ENCODE measurements at places on chromosomes 3 and 15. TPM values are rescaled to one million over a fixed set of nuclear protein-coding genes. Genes with fewer than 3 reads are reported as not detected.

The MED12L gene
- total RNA-seq, result 24.0 TPM

The CCDC39 gene
- total RNA-seq, result 0.34 TPM

DNA sequence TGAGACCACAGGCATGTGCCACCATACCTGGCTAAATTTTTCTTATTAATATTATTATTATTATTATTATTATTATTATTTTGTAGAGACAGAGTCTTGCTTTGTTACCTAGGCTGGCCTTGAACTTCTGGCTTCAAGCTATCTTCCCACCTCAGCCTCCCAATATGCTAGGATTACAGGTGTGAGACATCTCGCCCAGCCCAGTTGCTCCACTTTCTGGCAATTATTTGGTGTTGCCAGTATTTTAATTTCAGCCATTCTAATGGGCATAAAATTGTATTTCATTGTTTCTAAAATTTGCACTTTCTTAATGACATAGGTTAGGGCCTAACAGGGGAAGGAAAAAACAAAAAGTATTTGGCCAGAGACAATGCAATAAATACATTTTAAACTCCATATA lies 1217.6 kb upstream of the ALCAM start:
- no peak for DNase-seq

- DNase-seq, result no peak
Measured at GRCh38 chr3:32430900-32431299, 39.2 kb downstream of the CMTM7 start.

DNA sequence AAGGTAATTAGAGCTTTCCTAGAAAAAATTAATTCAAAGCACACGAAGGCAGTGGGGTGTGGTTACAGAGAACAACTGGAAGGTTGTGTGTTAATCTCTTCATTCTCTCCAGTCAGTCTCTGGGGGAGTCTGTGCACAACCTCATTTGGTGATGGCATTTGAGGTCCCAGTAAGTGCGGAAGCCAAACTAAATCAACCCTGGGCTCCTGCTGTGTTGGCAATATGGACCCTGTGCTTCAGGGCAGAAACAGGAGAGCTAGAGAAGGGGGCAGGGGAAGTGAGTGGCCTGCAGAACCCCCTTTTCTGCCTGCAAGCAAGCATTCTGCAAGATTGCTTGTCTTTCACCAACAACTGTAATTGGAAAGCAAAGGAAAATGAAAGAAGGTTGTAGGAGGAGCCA lies 195.9 kb upstream of the ST8SIA2 start:
- no peak for DNase-seq

DNA sequence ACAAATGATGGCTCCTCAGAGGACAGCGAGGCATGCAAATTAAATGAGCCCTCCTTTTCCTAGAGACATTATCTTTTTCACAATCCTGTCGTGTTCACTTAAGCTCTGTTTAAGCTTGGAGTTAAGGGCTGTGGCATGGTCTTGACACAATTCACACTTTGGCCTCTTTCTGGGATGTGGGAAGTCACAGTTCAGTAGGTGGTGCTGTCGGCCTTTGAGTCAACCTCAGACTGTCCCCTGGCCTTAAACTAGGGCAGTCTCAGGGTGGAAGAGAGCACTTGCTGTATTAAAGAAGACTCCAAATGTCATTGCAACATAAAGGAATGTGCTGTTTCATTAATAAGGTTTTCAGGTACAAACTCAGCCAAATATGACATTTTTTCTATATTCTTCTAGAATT lies 351.0 kb downstream of the MCTP2 start:
- peak; percentile 59 for DNase-seq

DNA sequence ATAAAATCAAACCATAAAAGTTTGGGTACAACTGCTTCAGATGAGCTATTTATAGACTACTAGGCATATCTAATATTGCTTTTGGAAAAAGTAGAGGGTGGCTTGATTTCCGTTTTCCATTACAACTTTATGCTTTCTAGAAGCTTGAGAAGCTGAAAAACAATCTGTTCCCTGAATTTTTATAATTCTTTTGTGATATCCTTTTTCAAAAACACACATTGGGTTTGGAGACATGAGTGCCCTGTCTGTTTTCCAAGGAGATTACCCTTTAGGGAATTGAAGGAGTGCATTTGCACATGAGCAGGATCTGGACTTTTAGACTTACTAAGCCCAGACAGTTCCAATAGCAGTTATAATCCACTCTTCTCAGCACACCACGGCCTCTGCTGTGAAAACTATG lies 49.5 kb upstream of the FILIP1L start:
- no peak for DNase-seq

DNA sequence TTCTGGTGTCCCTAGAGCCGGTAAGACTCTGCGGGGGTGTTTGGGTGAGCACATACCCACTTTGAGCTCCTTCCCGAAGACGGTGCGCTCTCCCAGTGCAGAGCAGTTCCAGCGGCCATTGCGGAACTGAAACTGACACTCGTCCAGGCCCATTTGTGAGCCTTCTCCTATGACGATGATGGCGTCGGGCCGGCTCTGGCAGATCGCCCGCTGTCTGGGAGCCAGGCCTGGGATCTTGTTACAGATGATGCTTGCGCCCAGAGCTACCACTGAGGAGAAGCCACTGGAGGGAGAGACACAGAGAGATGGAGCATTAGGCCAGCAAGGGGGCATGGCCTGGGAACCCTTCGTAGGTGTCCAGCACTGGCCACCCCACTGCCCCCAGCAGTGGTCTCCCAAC lies 5.0 kb downstream of the WNT7A start:
- DNase-seq, result no peak

- no peak for DNase-seq
Measured at GRCh38 chr15:75923756-75924155, 20.1 kb downstream of the FBXO22 start.

The CLEC3B gene
- not detected for total RNA-seq

DNA sequence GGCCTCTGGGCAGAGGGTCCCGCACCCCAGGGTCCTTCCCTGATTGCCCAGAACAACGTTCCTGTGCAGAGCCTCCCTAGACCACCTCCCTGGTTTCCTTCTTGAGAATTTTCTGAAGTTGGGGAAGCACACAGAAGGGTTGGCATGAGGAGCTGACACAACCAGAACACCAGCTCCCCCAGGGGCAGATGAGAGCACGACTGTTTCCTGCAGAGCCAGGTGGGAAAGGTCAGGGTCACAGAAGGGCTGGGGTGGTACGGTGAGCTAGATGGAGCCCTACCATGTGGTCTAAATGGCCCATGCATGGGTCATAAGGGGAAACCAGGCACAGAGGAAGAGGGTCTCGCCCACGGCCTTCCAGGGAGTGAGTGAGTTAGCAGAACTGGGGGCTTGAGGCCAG lies 10.4 kb downstream of the PPCDC start:
- DNase-seq, result no peak

- no peak for DNase-seq
Measured at GRCh38 chr3:52213901-52214300, 11.5 kb downstream of the TLR9 start.

DNA sequence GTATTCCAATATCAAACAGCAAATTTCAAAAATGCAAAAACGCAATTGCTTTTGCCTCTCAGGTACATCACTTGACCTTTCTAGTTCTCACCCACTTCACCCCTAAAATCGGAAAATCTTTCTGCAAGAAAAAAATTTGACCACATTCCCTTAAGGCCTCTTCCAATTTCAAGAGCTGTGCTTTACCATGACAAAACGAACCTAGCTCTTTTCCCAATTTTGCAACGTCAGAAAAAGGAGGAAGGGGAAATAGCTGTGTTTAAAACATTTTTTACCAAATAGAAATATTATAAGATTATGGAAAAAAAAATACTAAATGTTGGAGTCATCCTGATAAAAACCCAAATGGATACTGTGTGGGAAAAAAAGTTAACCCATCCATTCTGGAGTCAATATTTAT lies 1.1 kb upstream of the NR2C2 start:
- no peak for DNase-seq

GRCh38 chr3:124877674-124878073 lies 9.5 kb downstream of the ITGB5 start:
- DNase-seq, result no peak

GRCh38 chr3:42077785-42078184 lies 13.4 kb upstream of the TRAK1 start:
- no peak for DNase-seq

The KBTBD13 gene
- total RNA-seq, result not detected

The FEZF2 gene
- not detected for total RNA-seq

GRCh38 chr3:9122732-9123364 lies 126.6 kb downstream of the SRGAP3 start:
- DNase-seq, result no peak

- no peak for DNase-seq
Measured at GRCh38 chr15:31352911-31353811, 26.5 kb downstream of the KLF13 start.

- no peak for DNase-seq
Measured at GRCh38 chr3:196499807-196500524, 3.6 kb downstream of the RNF168 start.

DNA sequence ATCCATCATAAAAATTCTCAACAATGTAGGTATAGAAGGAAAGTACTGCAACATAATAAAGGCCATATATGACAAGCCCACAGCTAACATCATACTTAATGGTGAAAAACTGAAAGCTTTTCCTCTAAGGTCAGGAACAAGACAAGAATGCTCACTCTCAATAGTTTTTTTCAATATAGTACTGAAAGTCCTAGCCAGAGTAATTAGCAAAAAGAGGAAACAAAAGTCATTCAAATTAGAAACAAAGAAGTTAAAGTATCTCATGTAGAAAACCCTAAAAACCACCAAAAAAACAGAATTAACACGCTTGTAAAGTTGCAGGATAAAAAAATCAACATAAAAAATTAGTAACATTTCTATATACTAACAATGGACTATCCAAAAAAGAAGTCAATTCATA lies 61.8 kb downstream of the MYH15 start:
- DNase-seq, result no peak

DNA sequence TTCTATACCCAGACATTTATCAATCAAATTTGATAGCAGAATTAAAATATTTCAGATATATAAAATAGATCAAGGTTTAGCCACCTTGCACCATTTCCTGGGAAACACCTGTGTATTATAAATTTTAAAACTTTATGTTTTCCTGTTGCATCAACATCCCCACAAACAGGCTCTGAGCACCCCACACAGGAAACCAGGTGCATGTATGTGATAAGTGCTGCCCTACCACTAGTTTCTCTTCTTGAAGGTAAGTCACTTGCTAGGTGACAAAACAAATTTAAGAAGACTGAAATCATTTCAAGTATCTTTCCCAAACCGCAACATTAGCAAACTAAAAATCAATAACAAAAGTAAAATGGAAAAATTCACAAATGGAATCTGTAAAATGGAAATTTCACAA lies 496.1 kb upstream of the CCDC54 start:
- DNase-seq, result no peak

DNA sequence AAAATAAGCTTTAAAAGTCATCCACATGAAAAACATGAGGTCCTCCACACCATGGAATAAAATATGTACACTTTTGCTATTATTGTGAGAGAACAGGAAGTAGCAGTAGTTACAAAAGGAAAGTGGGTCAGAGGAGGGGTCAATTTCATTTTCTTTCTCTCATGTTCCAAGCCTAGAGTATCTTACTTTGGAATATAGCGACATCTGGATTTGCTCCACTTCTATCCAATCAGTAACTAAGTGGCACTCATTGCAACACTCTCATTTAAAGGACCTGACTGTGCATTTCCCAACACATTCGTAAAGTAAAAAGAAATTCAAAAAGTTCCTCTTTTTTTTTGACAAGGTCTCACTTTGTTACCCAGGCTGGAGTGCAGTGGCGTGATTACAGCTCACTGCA lies 637.3 kb downstream of the TUSC7 start:
- no peak for DNase-seq

The ECE2 gene
- 0.86 TPM for total RNA-seq

GRCh38 chr3:16466822-16467221 lies 46.7 kb downstream of the RFTN1 start:
- DNase-seq, result no peak

DNA sequence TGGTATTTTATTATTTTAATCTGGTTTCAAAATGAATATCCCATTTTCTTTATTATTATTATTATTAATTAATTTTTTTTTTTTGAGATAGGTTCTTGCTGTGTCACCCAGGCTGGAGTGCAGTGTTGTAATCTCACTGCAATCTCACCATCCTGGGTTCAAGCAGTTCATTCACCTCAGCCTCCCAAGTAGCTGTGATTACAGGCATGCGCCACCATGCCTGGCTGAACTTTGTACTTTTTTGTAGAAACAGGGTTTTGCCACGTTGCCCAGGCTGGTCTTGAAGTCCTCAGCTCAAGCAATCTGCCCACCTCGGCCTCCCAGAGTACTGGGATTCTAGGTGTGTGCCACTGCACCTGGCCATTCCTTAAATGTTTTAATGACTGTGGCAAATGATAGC lies 28.6 kb downstream of the DAG1 start:
- DNase-seq, result no peak

GRCh38 chr15:98840053-98840452 lies 167.5 kb downstream of the PGPEP1L start:
- no peak for DNase-seq

GRCh38 chr3:33664195-33664594 lies 53.9 kb downstream of the CLASP2 start:
- no peak for DNase-seq

- no peak for DNase-seq
Measured at GRCh38 chr3:136682740-136683312, 69.4 kb downstream of the STAG1 start.

- no peak for DNase-seq
Measured at GRCh38 chr15:46577767-46578166, 942.9 kb downstream of the SQOR start.

DNA sequence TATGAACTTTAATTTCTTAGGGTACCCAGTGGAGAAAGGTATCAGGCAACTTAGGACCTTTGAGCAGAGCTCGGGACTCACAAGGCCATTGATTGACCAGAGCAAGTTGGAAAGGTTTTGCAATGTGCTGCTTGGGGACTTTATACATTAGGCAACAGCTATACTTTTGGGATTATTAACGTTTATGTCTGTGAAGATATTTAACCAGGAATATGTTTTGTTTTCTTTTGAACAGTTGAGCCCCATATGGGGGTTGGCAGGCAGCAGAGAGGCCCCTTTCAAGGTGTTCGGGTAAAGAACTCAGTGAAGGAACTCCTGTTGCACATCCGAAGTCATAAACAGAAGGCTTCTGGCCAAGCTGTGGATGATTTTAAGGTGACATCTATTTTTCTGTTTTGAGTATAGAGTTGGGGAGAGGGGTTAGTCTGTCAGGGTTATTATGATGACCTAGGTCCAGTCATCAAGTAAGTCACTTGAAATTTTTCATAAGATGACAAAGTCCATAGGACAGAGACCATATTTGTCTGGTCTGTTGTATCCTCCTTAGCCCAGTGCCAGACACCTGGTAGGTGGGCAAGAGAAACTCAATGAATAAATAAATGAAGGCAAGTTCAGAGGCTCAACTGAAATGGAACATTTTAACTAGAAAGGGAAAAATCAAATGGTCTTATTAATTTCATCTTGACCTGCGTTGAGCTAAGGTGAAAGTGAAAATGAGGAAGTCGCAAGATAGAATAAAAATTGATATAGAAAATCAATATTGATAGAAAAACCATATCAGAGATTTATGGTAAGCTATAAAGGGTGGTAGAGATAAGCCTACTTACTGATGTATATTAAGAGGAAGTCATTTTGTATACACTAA lies 2.8 kb downstream of the NFKBIZ start:
- DNase-seq, result no peak

DNA sequence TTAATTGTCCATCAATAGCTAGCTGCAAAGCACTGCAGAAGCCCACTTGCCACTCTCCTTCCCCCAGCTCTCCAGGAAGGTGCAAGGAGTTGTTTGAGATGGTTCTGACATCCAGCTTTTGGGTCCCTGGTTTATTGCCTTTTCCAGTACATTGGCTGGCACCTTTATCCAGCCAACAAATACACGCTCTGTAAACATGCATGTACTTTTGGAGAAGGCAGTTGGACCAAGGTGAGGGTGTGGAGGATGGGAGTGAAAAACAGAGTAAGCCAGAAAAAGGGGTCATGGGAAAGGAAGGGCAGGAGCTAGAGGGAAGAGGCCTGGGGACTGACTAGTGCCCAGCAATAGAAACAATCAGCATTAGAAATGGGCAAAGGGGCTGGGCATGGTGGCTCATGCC lies 102.7 kb downstream of the CGNL1 start:
- DNase-seq, result no peak

Measured in H1 (cell line).